ENCODE measurements at places on chromosomes 7 and 10.
A peak's percentile ranks its signal among the peaks of the same experiment; 100 is the strongest.

DNA sequence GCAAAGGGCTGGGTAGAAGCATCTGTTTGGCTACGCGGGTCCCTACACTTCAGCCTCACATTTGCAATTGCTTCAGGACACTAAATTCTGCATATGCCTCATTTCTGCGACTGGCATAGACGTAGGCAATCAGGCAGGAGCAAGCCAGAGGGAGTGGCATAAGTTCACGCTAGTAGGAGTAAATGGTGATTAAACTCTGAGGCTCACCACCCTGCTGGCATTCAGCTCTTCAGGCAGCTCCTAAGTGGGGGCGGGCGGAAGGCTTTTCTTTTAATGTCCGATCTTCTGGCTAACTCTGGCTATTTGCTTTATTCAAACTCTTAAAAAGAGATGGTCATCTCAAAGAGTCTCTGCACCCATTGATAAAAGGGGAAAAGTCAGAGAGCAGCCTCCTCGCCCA lies 45.3 kb downstream of the RGS10 start:
- DNase-seq = no peak

GRCh38 chr7:69439636-69440325 lies 158.5 kb upstream of the AUTS2 start:
- DNase-seq = no peak

DNA sequence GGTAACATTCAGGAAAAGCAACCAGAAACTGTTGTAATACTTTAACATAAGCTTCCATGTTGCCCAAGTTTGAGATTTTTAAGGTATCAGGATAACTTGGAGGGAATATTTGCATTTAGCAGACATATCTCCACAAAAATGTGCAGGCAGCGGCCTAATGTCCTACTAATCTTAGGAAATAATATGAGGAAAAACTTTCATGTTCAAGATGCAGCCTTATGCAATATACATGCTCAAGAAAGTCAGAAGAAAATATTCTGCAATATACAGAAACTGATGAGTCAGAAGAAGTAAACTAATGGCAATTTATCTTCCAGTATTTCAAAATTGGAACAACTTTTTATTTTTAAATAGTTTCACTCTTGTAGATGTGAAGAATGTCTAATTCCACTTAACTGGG lies 463.2 kb upstream of the C7orf33 start:
- DNase-seq = no peak

DNA sequence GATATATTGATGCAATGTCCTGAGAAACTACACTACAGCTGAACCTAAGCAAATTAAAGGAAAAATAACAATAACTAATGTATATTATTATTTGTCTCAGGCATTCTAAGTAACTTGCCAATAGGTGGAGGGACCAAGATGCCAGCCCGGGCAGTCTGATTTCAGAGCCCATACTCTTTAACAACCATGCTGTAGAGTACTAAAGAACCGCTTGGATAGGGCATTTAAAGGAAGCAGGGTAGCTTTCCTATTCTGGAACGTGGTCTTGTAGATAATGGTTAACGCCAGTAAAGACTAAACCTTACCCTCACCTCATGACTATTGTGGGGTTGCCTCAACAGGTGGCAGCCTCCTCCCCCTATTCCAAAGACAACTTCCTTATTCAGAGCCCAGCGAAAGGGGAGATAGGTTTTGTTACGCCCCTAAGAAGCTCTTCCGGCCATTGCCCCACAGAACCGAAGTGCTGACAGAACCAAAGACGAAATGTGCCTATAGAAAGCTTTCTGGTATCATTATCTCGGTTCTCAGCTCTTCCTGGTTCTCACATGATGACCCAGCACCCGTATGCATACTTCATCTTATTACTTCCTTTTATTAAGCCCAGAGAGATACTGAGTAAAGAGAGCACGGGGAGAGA lies 707 bp upstream of the C1GALT1 start:
- peak; percentile 76 for DNase-seq

DNA sequence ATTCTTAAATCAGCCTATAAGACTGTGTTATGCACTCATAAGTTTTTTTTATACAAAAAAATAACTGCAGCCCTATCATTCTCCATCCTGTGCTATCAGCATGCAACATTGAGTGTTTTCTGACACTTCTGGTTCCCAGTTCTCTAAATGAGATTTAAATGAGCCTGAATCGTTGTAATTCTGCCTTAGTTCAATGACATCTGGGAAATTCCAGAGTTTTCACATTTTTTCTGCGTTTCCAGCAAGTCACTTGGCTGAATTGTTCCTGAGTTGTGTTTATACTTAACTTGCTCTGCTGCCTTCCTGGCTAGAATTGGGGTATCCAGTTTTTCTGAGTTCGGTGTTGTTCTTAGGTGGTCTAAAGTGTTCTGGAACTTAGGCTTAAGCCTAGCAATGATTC lies 636.1 kb upstream of the FZD8 start:
- DNase-seq = no peak

DNA sequence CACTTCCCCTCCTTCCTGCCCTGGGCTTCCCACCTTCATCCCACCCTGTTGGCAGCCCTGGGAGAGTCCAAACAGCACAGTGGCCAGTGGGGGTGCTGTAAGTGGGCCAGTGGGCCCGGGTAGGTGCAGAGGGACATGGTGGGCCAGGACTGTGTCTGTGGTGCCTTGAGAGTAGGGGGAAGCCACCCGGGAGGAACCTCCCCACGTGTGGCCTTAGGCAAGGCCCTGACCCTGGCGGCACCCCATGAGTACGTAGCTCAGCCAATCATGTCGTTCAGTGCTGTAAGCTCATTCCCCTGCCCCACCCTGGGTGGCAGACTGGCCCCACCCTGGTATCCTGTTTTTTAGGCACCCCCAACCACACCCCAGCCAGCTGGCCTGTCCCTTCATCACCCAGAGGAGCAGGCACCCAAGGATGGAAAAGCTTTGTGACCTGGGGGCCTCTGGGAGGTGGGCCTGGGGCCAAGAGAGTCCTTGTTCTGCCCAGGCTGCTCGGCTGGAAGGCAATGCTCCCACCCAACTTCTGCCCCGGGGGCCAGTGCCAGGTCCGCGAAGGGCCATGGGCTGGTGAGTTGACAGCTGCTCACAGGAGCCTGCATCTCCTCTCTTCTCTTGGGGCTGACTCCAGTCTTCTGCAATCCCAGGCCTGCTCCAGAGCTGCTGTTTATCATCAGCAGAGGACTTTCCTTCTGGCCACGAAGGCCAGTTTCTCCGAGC lies 41.6 kb downstream of the TSPAN15 start:
- DNase-seq = no peak

- DNase-seq = peak; percentile 89
These were observed 117.0 kb downstream of the KBTBD2 start for GRCh38 chr7:32774541-32774951.

GRCh38 chr7:4266270-4267040 lies 415.6 kb upstream of the FOXK1 start:
- DNase-seq = no peak

DNA sequence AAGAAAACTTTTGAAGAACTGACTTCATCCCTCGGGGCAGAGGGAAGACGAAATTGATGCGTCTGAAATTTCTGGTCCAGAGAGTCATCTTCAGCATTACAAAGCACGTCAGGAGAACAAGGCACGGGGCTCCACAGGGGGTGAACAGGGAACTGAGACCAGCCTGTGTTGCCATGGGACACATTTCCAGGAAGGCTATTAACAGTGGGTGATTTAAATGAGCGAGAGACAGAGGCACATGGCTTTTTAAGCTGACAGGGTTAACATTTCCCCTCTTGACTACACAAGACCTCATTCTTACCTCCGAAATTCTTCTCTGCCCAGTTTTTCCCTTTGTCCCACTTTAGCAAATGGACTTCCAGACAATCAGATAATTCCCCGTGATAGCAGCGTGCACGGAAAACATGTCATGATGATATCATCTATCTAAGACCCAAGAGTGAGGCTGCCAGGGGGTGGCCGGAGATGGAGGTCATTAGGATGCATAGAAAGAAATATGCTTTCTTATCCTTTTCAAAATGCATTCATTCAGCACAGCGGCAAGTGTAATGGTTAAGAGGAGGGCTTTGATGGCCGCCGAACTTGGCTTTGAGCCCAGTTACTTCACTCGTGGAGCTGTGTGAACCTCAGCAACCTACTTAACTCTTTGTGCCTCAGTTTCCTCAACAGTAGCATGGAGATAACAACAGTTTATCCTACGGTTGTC lies 248.0 kb downstream of the PRPF18 start:
- DNase-seq = peak; percentile 67

GRCh38 chr10:22779331-22780019 lies 65.1 kb upstream of the PIP4K2A start:
- DNase-seq = no peak

DNA sequence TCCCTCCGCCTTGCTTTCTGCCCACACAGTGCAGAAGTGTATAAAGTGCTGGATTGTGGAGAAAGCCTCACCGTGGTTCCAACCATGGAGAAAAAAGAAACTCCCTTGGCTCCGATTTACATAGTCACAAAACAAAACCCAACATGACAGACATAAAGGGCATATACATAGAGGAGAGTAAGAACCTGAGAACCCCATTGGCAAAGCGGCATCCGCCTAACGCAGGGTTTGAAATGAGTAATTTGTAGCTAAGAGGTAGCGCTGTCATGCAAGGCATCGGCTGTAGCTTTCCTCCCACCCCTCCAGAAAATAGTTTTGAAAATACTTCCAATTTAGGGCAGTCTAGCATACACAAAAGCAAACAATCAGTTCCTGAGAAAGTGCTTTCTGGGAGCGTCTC lies 126.0 kb upstream of the NRBF2 start:
- DNase-seq = no peak

- peak; percentile 87 for DNase-seq
These were observed 13.3 kb upstream of the DDIT4 start for GRCh38 chr10:72260239-72260975.

- peak; percentile 93 for DNase-seq
These were observed 150.4 kb downstream of the SFMBT2 start for GRCh38 chr10:7260412-7260900.

- no peak for DNase-seq
These were observed 164.9 kb downstream of the ELMO1 start for GRCh38 chr7:37283716-37284115.

GRCh38 chr10:125209591-125210355 lies 49.4 kb upstream of the CTBP2 start:
- peak; percentile 14 for DNase-seq

DNA sequence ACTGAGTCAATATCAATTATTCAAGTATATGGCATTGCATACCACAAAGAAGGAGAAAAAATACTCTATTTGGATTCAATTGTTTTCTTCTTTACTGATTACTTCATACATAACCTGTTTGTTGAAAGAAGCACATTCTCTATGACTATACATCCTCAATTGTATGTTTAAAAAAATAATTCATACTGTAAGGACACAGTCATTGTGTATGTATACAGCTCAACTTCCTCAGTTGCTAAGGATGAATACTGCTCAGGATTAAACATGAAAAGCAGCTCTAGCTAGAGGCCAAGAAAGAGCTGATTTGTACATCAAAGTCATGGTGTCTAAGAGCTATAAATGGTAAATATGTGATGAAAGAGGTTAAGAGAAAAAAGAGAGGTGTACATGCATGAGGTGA lies 15.8 kb upstream of the BPGM start:
- no peak for DNase-seq

DNA sequence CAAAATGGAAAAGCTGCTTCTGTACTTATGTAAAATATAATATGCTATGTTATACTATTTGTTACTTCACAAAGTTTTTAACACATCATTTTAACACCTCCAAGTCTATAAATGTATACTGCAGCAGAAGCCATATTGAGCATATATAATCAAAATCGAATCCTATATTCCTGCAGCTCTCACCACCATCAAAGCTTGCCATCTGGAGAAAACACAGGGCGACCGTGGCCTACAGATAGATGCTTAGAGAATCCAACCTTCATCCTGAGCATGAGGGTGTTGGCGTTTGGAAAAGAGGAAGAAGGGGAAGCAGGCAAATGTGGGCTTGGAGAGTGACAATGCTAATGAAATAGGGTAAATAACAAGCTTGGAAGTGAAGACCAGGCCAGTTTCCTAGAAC lies 258.8 kb upstream of the IMMP2L start:
- DNase-seq = no peak

DNA sequence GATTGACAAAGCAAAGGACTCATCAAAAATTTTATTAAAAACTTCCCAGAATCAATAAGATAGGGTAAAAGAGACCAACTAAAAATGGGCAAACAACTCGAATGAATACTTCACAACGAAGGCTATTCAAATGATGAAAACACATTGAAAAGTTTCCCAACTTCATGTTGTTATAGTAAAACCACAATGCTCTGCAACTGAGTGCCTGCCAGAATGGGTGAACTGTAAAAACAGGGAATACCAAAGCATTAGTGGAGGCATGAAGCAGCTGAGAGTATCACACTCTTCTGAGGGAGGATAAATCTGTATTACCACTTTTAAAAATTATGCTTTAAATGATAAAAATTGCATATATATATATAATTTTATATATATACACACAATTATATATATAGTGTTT lies 1214.7 kb downstream of the SORCS3 start:
- DNase-seq = no peak

DNA sequence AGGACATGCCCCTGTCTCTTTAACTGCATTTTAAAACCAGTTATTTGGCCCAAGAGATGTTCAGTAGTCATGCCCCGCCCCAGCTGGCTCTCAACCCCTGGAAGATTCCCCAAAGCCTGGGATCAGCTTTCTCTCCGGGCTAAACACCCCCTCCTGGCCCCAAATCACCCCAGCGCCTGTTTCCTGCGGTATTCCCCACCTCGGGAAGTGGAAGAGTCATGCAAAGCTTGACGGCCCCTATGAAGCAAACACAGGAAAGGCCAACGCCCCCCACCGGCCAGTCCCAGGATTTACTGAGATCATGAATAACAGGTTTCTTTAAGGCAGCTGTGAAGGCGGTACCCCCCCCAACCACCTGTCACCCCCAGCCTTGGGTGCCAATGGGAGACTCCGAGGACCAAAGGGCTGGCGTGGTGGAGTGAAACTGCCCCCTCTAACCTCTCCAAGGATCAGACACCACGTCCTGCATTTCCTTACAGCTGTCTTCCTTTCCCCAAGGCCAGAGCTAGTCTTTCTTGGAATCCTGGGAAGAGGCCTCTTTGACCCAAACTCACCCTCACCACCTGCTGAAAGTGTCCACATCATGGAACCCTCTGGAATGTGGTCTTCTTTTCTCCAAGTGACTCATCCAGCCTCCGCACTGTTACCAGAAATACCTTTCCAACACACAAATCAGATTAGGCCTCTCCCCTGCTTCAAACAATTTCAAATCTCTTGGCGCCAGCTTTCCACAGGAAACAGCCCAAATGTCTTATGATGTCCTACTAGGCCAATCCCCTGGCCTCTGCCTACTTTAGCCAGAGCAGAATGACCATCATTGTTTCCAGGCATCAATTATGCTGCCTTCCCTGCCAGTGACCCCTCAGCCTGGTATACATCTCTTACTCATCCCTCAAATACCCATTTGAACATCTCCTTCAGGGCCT lies 301.5 kb downstream of the ZEB1 start:
- no peak for DNase-seq

GRCh38 chr7:106276513-106276912 lies 8.3 kb downstream of the NAMPT start:
- DNase-seq = no peak

- no peak for DNase-seq
These were observed 95.5 kb downstream of the DNMBP start for GRCh38 chr10:99914236-99914635.
